ENCODE measurements at places on chromosomes 1 and 21.
A peak's percentile ranks its signal among the peaks of the same experiment; 100 is the strongest.

- no peak for DNase-seq
Observed at GRCh38 chr1:245276445-245276844, 121.7 kb downstream of the KIF26B start.

DNA sequence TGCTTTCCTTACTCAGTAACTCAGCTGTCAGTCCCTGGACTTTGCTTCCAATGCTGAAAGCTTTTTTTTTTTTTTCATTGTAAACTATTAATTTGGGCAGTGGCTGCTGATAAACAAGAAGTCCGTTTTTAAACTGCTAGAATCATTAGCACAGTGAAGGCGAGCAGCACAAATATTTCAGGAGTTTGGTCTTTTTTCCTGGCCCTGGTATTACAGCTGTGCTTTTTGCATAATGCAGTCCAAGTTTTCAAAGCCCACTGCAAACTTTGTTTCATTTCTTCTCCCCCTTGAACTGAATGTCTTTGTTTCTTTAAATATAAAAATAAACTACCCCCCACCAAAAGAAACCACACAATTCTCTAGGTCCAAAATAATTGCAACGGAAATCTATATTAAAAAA is 6.6 kb downstream of the GLIS1 start:
- DNase-seq, result no peak

DNA sequence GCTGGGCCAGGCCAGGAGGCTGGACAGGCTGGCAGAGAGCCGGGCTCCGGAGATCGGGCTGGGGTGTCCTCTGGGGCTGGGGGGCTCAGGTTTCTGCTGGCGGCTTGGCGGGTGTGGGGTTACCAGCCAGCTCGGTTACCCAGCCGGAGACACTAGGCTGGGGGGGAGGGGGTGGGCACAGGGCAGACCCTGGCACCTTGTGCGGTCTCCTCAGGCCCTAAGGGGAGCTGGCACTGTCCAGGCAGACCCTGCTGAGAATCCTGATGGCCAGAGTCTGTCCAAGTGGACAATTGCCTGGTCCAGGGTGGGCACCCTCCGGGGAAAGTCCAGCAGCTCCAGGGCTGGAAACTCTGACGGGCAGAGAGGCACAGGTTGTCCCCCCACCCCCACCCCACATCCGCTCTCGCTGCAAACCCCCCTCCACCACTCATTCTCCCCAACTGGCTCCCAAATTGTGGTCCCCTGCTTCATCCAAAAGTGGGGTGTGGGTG is 6.7 kb downstream of the ZBTB7B start:
- no peak for DNase-seq

- no peak for DNase-seq
Observed at GRCh38 chr1:92486251-92487077, at the start of gene GFI1. Gene GFI1 (minus strand): TSS chr1:92486925. CDS start chr1:92483487, 3,438 bp downstream.

DNA sequence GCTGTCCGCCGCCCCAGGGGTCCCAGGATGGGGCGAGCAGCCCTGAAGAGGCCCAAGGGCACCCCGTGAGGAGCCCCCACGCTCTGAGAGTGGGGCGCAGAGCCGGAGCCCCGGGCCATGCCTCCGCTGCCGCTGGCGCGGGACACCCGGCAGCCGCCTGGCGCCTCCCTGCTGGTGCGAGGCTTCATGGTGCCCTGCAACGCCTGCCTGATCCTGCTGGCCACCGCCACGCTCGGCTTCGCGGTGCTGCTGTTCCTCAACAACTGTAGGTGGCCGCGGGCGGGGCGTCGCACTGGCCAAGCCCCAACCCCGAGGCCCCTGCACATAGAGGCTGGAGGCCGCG is 14.5 kb downstream of the AGRN start:
- DNase-seq, result no peak

DNA sequence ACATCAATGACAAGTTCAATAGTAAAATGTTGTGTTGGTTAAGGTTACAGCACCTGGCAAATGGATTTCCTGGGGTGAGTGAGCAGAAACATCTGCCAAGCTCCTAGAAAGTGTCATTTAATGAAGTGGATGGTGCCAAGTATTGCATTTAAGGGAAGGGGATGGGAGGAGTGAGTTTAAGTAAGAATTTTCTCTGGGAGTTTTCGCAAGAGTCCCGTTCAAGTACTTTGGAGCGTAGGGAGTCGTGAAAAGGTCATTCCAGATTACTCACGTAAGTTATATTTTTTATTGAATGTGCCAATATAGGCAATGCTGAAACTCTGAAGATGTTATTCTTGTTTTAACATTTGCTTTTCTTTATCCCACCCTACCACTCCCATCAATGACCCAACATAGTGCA is 117.4 kb upstream of the RAB3GAP2 start:
- no peak for DNase-seq

DNA sequence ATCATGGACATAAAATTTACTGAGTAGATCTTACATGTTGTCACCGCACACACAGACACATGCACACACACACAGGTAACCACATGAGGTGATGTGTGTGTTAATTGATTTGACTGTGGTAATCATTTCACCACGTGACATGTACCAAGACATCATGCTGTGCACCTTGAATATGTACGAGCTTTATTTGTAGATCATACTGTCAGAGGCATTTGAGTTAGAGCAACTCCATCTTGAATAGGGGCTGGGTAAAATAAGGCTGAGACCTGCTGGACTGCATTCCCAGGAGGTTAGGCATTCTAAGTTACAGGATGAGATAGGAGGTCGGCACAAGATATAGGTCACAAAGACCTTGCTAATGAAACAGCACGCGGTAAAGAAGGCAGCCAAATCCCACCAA is 31.7 kb upstream of the TRIM17 start:
- DNase-seq, result no peak

GRCh38 chr1:220928725-220929300 is 49.6 kb downstream of the HLX start:
- DNase-seq, result no peak

GRCh38 chr1:154328318-154329151 is 3.2 kb downstream of the ATP8B2 start:
- no peak for DNase-seq

- DNase-seq, result no peak
Observed at GRCh38 chr1:45848714-45849113, 45.3 kb downstream of the MAST2 start.

DNA sequence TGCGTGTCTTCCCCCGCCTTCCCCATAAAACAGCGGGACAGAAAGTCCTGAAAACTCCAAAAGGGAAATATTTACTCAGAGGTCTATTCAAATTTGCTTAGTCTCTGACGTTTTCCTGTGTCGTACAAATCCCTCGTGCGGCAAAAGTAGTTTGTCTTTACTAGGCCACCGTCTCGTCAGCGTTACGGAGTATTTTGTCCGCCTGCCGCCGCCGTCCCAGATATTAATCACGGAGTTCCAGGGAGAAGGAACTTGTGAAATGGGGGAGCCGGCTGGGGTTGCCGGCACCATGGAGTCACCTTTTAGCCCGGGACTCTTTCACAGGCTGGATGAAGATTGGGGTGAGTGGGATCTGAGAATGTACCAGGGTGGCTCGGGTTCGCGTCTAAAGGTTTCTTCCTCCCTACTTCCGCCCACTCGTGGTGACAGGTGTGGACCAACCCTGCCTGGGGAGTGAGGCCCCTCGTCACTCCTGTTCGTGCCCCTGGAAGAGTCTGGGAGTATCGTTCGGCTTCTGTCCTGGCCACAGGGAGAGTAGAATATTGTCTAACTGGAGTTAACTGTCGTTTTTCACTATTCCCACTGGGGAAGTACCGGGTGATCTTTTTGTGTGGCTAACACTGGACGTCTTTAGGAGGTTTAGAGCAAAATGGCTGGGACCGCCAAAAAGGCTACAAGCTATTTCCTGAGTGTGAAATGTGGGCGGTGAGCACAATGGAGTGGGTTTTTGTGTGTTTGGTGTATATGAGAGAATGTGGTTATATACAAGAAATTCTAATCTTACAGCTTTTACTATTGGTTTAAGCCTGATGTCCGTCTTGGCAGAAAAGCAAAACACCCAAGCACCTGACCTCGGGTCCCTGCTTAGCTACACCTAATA is at the start of gene ATF6:
ATF6 (plus strand) TSS at position 219 of the 880 bp plus-strand sequence; CDS start at position 260, 41 bp downstream.
- DNase-seq, result peak; percentile 94

GRCh38 chr1:1470626-1471388 is 758 bp upstream of the ATAD3B start:
- no peak for DNase-seq

DNA sequence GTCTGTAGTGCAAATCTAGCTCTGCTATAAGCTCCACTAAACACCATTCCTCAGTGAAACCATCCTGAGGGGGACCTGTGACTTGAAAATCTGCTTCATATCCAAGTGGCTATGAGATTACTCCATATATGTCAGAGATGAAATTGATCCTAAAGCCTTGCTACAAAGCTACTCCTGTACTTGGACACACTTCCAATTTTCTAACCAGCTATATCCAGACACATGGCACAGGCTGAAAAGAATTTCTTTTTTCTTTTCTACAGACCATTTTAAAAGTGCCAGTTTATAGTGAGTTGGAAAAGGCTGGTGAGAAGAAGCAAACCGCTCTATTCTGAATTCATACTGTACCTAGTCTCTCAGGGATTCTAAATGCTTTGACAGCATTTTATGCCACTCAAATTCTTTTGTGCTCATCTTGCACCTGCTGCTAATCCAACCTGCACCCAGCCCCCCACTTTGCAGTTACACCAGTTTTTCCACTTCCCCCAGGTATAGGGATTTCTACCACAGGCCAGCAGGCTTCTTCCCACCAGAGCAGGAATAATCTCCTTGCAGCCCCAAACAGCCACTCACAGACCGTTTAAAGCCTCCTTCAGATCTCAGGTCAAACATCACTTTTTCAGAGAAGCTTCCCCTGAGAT is 112.5 kb downstream of the RERE start:
- DNase-seq, result no peak

GRCh38 chr1:236688705-236689104 is 2.4 kb downstream of the ACTN2 start:
- DNase-seq, result no peak

DNA sequence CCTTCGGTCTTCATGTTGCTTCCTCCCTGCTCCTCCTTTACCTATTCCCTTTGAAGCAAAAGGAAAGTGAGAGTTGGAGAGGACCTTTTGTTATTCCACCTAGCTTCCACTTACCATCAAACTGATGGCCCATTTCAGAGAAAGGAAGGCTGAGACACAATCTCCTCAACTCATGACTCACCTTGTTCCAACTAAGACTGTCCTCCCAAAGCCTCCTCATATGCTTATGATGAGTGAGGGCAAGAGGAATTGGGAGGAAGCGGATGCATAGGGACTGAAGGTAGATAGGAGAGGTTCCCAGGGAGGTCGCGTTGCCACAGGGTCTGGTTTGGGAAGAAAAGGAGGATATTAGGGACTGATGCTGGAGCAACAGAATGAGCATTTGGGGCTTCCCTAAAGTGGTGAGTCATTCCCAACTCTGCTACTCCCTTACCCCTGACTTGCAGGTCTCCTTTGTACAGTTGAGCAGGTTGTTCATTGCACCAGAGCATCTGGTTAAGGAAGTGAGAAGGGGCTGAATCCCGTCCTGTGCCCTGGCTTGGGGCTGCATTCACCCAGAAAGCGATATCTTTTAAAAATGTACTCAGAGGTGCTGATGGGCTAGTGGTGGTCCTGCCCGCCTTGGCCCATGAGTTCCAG is 35.0 kb downstream of the LGR6 start:
- no peak for DNase-seq

DNA sequence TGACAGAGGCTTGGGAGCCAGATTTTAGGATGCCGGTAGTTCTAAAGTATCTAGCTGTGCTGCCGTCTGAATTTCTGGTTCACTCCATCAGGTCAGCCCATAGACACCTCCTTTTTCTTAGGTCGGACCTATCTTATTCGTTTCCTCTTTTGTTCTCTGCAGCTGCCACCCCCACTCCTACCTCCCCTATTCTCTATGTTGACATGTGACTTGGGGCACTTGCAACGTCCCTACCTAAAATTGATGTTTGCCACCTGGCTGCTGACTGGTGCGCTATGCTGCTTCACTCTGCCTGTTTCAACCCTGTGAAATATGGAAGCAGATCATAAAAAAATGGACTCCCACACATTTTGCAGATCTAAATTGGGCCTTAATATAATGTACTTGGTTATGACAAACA is 55.3 kb downstream of the PBX1 start:
- no peak for DNase-seq

DNA sequence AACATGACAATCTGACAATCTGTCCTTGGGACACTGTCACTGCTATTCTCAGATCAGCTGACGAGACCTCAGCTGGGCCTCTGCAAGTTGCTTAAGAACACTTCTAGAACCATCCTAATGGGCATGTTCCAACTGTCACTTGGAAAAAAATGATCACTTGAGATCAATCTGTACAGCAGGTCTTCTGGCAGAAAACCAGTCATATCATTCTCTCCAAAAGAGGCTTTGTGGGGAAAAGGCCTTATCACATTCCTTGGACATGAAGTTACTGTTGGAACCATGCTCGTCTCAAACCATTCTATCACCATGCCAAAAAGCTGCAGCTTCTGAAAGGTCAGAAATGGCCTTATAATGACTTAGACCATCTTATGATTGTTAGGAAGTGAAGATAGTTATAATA is 744.2 kb downstream of the USP25 start:
- DNase-seq, result no peak

GRCh38 chr21:27572696-27573095 is 605.8 kb upstream of the ADAMTS5 start:
- DNase-seq, result no peak

- peak; percentile 47 for DNase-seq
Observed at GRCh38 chr1:75672528-75673393, 51.7 kb upstream of the ACADM start.

- DNase-seq, result no peak
Observed at GRCh38 chr1:109275706-109276345, 7.1 kb downstream of the PSRC1 start.

DNA sequence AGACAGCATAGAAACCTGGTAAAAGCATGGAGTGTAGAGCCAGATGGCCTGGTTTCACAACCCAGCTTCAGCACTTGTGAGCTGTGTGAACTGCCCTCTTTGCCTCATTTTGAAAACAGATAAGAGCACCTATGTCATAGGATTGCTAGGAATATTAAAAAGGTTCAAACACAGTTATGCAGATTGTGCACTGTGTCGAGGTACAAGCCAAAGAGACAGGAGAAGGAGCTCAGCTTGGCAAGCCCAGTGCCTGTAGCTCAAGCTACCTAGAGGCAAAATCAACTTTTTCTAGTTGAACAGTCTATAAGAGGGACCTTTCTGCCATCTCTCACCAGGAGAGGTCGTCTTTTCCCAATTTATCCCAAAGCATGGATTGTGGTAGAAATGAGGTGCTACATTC is 5.0 kb downstream of the CHODL start:
- DNase-seq, result no peak

DNA sequence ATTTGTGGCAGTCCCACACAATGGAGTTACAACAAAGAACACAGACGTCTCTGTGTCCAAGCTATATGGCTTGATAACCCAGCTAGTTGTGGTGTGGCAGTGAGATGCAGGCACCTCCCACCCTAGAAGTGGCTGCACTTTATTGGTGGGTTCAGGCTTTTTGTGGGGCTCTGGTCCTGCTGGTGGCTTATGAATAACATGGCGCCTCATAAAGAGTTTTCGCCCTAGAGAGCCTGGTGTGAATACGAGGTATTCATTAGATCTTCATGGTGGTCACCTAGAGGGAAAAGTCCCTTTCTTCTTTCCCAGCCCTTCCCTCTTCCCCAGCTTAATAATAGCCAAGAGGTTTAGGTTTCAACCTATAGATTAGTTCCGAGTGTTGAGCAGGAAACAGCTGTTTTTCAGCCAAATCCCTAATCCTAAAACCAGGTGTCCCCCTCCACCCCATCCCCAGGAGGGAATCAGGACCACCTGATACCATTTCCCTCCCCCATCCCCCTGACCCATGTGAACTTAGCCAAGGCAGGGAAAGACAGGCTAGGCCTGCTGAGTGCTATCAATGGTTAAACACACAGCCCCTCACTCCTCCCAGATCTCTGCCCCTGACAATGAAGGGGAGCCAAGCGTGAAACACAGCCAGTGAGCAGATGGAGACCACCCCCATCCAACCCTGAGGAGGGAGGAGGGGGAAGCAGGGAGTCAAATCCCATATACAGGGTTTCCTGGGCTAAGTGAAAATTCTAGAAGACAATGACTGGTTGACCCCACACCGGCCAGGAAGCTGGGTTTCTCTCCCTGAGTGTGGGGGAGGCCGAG is 58.2 kb downstream of the NFASC start:
- DNase-seq, result no peak
